ENCODE measurements at places on chromosomes 2 and 18.

- no peak for DNase-seq
Measured at GRCh38 chr2:71060211-71060610, 8.2 kb upstream of the NAGK start.

- peak; percentile 36 for DNase-seq
Measured at GRCh38 chr2:239006622-239007285, 158.9 kb downstream of the TWIST2 start.

DNA sequence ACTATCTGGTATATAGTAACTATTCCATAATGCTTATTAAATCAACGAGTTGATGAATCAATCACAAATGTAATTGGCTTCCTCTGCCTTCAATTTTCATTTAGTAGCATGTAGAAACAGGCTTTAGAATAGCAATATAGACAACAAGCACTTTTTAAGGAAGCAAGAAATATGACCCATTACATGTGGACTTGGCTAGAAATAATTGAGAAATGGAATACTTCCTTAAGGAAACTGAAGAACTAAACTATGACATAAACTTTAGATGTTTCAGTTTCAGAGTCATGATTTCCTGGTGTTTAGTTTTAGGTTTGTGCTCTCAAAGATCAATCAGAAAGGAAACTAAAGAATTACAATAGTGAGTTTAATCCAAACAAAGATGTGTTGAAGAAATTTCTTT is 443.8 kb downstream of the MBD2 start:
- no peak for DNase-seq

GRCh38 chr18:75218065-75218923 is 7.7 kb downstream of the TSHZ1 start:
- DNase-seq = no peak

DNA sequence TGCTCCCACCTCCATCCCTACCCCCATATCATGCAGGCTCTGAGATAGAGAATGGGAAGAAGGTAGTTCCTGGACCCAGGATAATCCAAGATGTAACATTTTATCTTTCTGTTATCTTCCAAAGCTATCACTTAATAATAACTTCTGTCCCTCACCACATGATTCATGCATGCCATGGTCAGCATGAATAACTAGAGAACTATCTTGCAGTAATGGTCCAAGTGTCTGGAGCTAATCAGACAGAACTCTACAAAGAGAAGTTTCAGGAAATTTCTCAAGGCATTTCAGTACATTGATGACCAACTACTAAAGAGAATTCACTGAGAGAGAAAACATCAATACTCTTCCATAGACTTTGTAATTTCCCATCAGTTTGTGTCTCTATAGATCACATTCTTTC is 1469.7 kb upstream of the PIK3C3 start:
- no peak for DNase-seq

GRCh38 chr2:112073875-112074274 is 18.8 kb downstream of the TMEM87B start:
- no peak for DNase-seq

- DNase-seq = no peak
Measured at GRCh38 chr2:39631718-39632117, 34.0 kb upstream of the TMEM178A start.

DNA sequence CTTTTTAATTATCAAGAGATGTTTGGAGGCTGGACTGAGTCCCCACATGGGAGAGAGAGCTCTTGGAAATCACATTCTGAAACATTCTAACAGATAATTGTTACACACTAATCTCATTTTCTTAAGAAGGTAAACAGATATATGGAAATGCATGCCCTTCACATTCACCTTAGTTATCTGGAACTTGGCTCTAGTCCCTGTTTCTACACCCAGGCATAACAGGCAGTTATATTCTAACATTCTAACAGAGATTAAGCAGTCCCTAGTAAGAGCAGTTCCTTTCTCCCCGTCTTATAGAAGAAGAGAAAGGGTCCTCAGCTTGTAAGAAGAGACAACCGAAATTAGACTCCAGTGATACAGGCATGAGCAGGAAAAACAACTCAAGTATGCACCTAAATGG is 385.4 kb downstream of the SOX11 start:
- DNase-seq = peak; percentile 50

DNA sequence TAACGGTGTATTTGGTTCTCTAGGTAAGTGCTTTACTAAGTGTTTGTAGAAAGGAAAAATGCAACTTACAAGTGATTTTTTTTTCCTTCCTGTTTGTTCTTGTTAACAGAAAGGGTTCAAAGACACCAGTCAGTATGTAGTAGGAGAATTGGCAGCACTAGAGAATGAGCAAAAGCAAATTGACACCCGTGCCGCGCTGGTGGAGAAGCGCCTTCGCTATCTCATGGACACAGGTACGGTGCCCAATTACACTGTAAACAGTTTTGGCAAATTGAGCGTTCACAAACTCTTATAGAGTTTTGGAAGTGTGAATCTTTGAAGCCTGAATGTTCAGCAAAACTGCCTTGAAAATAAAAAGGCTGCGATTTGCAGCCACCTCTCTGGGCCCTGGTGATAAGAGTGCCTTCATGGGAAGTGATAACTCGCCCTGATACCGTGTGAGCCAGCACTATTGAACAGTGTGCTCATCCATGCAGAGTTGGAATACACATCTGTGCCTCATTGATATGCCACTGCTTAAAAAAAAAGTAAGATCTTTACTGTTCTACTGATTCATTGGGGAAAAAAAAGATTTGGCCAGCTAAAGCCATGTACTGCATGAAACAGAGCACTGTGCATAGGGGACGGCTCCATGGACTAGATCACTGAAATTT is 54.0 kb upstream of the OTX1 start:
- no peak for DNase-seq

- DNase-seq = no peak
Measured at GRCh38 chr18:47882641-47883040, 47.8 kb downstream of the SMAD2 start.

GRCh38 chr2:150429384-150429961 is 58.0 kb downstream of the RND3 start:
- DNase-seq = peak; percentile 74
